ENCODE measurements at places on chromosomes 3 and 15. TPM values are rescaled to one million over a fixed set of nuclear protein-coding genes. Genes with fewer than 3 reads are reported as not detected.

DNA sequence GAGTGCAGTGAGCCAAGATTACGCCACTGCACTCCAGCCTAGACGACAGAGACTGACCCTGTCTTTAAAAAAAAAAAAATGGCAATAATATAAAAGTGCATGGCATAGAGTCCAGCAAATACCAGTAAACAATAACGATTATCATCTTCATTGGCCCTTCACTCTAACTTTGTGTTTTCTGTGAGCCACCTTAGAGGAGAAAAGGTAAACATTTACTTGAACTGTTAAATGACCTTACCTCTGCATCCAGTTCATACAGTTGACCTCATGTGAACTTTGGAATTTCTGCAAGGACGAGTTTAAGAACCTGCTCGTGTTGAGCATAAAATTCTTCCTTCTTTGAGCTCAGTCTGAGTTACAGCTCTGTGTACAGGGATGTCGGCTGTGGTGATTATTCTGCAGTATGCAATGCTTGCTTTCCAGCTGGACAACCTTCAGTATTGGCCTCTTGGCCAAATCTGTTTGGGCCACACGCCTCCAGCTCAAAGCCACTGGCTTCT lies 56.6 kb downstream of the RLBP1 start:
- peaks cover 16% of the 10 kb centered on the region for H3K4me1 ChIP-seq
- H3K27me3 ChIP-seq = no peaks in the 10 kb centered on the region
- H3K36me3 ChIP-seq = peaks cover 21% of the 10 kb centered on the region
- no peak overlapping the region for H3K27ac ChIP-seq
- no peak overlapping the region for H3K4me3 ChIP-seq
- DNase-seq = no peak

- H3K36me3 ChIP-seq = no peaks in the 10 kb centered on the region
- H3K4me1 ChIP-seq = no peaks in the 10 kb centered on the region
- H3K4me3 ChIP-seq = no peak overlapping the region
- H3K27ac ChIP-seq = no peak overlapping the region
- no peaks in the 10 kb centered on the region for H3K27me3 ChIP-seq
Measured at GRCh38 chr3:19364148-19364547, 215.8 kb downstream of the KCNH8 start.

- H3K27ac ChIP-seq = no peak overlapping the region
- H3K27me3 ChIP-seq = no peaks in the 10 kb centered on the region
- H3K4me3 ChIP-seq = no peak overlapping the region
Measured at GRCh38 chr3:36906504-36907149, 38.2 kb downstream of the TRANK1 start.

DNA sequence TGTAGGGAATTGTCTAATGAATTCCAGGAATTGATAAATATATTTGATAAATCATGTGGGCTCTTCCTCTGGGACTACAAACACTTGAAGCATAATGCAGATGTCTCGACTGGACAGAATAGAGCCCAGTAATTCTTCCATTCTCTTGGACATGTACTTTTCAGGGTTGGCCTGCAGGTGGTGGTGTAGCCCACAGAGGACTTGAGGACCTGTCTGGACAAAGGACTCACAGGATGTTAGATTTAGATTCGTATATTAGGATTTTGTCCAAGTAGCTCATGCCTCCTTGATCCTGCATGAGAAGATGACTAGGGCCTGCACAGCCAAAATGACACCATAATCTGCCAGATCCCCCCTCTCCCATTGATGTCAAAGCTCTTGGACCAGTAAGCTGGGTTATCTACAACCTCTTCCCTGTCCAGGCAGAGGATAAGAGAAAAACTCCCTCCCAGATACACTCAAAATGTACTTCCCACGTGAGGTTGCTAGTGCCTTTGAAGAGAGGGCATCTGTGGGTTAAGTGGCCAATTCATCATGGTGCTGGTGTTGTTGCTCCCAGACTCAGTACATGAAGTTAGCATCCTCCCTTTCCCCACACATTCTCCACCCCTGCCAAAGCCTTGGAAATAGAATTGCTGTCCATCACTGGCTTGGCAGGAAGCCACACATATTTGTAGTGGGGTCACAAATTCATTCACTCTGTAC lies 88.6 kb upstream of the ZNF280D start:
- H3K36me3 ChIP-seq = no peaks in the 10 kb centered on the region
- no peaks in the 10 kb centered on the region for H3K27me3 ChIP-seq
- no peak overlapping the region for H3K4me3 ChIP-seq
- no peak for DNase-seq
- no peak overlapping the region for H3K27ac ChIP-seq

GRCh38 chr3:157754451-157754850 lies 251.2 kb upstream of the VEPH1 start:
- H3K27ac ChIP-seq = no peak overlapping the region
- H3K4me1 ChIP-seq = no peaks in the 10 kb centered on the region
- DNase-seq = no peak
- no peaks in the 10 kb centered on the region for H3K36me3 ChIP-seq

DNA sequence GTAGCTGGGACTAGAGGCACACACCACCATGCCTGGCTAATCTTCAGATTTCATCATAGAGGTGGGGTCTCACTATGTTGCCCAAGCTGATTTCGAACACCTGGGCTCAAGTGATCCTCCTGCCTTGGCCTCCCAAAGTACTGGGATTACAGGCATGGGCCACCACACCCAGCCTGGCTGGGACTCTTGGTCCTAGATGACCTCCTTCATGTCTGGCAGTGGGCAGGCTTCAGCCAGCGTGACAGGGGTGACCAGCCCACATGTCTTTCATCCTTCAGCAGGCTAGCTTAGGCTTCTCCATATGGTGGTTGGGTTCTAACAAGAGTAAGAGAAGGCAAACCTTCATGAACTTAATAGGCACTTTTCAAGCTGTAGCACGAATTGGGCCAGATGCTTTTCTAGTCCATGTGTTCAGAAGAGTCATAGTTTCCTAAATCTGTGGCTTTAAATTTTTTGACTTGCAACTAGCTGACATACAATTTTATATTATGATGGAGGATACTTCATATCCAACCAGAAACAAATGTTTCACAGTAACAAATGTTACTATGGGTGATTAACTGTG lies 7.6 kb downstream of the GPD1L start:
- no peak overlapping the region for H3K27ac ChIP-seq
- peaks cover 8% of the 10 kb centered on the region for H3K4me1 ChIP-seq
- H3K4me3 ChIP-seq = no peak overlapping the region

DNA sequence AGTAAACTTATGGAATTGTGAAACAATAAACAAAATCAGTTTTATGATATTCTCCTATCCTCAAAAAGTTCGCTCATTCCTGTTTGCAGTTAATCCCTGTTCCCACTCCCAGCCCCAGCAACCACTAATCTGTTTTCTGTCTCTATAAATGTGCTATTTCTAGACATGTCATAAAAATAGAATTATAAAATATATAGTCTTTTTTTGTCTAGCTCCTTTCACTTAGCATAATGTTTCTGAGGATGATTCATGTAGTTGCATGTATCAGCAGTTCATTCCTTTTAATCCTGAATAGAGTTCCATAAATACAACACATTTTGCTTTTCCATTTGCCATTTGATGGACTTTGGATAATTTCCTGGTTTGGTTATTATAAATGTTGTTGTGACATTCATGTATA lies 140.0 kb downstream of the KCNAB1 start:
- no peak for DNase-seq
- H3K27ac ChIP-seq = no peak overlapping the region
- no peaks in the 10 kb centered on the region for H3K36me3 ChIP-seq
- H3K4me3 ChIP-seq = no peak overlapping the region

GRCh38 chr3:117955196-117955595 lies 1079.5 kb downstream of the IGSF11 start:
- H3K27me3 ChIP-seq = no peaks in the 10 kb centered on the region
- H3K4me1 ChIP-seq = no peaks in the 10 kb centered on the region
- H3K4me3 ChIP-seq = no peak overlapping the region
- no peak overlapping the region for H3K27ac ChIP-seq

- no peaks in the 10 kb centered on the region for H3K27me3 ChIP-seq
- DNase-seq = peak; percentile 88
- H3K4me3 ChIP-seq = no peak overlapping the region
- H3K27ac ChIP-seq = peak overlapping the region; percentile 99
- H3K4me1 ChIP-seq = peaks cover 94% of the 10 kb centered on the region
Measured at GRCh38 chr15:67127965-67128364, 62.6 kb downstream of the SMAD3 start.

DNA sequence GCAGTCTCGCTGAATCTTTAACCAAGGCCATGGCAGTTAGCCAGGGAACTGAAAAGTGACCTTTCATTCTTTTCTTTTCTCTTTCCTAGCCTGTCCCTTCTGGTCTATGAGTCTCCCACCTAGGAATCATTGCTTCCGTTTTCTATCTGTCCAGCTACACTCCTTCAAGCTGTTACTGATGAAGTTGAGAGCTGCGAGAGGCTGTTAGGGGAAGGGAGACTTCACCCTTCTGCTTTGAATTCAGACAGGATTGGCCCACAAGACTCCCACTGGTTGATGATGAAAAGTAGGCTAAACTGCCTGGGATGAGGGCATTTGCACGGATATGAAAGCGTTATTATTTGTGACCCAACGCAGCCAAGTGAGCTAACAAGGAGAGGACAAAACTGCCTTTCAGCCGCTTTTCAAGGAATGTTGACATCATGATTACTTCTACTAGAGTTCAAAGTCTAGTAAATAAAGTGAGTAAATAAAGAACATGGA lies 30.2 kb downstream of the EIF4E3 start:
- no peak for DNase-seq
- no peak overlapping the region for H3K4me3 ChIP-seq
- no peaks in the 10 kb centered on the region for H3K36me3 ChIP-seq
- no peak overlapping the region for H3K27ac ChIP-seq

DNA sequence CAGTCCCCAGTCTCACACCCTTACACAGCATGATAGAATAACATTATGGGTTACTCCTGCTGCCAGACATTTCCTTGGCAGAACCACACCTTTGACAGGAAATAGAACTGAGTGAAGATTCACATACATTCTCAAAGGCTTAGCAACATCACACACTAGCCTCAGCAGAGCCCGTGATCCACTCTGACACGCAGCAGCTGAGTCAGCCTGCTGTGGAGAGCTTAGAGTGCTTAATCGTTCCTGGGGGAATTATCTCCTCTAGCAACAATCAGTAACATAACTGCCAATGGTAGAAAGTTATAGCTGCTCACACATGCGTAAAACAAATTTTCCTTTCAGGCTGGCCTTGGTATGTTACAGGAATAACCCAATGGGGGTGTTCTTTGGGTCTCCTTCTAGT lies 382.1 kb downstream of the GAP43 start:
- H3K4me1 ChIP-seq = peaks cover 35% of the 10 kb centered on the region
- H3K36me3 ChIP-seq = no peaks in the 10 kb centered on the region
- peak overlapping the region; percentile 89 for H3K27ac ChIP-seq
- peak; percentile 78 for DNase-seq
- H3K4me3 ChIP-seq = no peak overlapping the region
- no peaks in the 10 kb centered on the region for H3K27me3 ChIP-seq

DNA sequence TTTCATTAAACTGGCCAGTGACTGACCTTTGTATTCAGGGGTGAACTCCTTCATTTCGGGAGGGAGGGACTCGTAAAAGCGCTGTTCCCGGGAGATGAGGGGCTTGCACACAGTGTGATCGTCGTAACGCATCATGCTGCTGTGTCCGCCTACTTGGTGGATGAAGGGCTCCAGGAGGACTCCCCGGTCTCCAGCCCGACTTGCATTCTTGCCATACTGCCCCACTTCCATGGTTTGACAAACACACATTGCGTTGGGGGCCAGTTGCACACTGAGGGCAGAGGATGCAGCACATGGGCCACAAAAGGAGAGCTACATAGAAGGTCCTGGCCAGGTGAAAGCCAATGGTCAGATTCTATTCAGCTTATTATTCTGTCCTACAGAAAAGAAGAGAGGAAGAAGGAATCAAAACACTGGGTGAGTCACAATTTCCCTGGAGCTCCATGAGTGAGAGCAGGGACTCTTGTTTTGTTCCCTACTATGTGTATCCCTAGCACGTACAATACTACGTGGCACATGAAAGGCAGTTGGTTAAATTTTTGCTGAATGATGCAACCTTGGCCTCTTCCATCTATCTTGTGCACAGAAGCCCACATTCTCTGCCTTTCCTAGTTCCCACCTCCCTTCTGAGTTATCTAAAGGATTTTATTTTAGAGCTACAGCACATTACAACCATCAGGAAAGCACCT lies 24.2 kb upstream of the GMPPB start:
- peaks cover 18% of the 10 kb centered on the region for H3K36me3 ChIP-seq
- H3K4me1 ChIP-seq = peaks cover 25% of the 10 kb centered on the region
- peak overlapping the region; percentile 75 for H3K27ac ChIP-seq
- no peak overlapping the region for H3K4me3 ChIP-seq

DNA sequence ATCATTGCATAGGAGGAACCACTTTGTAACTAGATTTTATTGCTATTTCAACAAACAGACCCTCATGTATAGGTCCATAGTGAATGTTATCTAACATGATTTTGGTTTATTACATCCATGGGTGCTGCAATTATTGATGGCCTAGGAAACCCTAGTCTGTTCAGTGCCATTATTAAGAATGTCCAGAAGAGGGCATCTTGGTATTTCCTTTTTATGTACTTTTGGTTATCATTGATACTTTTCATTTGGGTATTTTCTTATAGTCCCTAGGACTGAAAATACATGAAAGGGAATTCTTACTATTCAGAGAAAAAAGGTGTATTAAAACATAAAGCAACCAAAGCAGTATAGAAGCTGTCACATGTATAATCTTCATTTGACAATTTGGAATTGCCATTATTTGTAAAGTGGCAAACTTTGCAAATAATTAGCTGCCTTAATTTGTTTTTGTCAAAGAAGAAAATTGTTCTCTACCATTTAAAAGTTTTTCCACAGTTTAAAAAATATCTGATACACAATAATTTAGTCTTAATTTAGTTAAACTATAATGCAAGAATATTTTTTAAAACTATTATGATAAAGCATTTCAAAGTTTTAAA lies 48.7 kb downstream of the CNOT10 start:
- H3K4me3 ChIP-seq = no peak overlapping the region
- H3K27me3 ChIP-seq = no peaks in the 10 kb centered on the region
- no peaks in the 10 kb centered on the region for H3K4me1 ChIP-seq
- H3K36me3 ChIP-seq = peaks cover 7% of the 10 kb centered on the region
- H3K27ac ChIP-seq = no peak overlapping the region

DNA sequence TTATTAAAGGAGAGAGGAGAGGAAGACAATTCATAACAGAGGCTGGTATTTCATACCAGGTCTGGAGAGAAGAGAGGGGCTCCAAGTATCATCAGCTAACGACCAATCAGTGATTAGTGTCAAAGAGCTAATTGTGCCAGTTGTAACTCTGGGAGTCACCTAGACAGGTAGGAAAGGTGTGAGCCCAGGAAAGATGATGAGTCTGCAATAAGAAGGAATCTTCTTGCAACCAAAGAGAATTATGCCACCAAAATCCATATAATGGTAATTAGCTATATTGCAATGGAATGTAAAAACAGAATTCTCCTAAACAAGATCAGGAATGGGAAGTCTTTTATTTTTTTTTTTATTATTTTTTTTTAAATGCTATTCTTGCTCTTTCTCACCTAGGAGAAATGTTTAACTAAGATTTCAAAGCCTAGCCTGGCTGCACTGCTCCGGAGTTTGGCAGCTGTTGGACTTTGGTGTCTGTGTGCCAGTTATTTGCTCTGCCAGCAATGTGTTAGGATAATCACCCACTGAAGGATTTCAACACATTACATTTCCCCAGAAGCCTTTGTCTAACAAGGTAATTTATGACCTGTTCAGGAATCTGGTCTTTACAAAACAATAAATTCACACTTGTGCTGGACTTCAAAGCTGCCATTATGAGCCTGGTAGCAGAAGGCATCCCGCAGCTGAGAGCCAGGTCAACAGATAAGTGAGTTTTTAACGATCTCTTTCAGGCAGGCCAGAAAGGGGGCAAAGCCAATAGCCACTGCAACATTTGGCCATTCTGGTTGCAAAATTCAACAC lies 89.4 kb downstream of the FOXB1 start:
- no peaks in the 10 kb centered on the region for H3K36me3 ChIP-seq
- H3K27ac ChIP-seq = no peak overlapping the region
- no peaks in the 10 kb centered on the region for H3K27me3 ChIP-seq
- DNase-seq = no peak
- H3K4me1 ChIP-seq = peaks cover 33% of the 10 kb centered on the region
- no peak overlapping the region for H3K4me3 ChIP-seq

Gene COL6A5
- not detected for total RNA-seq

Gene RBMS3
- total RNA-seq = 81.1 TPM

Gene MINDY2
- 19.9 TPM for total RNA-seq

Gene PTH1R
- total RNA-seq = 0.29 TPM

All from osteoblast (primary cell).